CD8-positive, alpha-beta memory T cell (primary cell): ENCODE measurements at places on chromosomes 2 and 18. TPM values are rescaled to one million over a fixed set of nuclear protein-coding genes. Genes with fewer than 3 reads are reported as not detected.

The VWA3B gene
- not detected for total RNA-seq

The MARCHF4 gene
- total RNA-seq, result not detected

- H3K4me1 ChIP-seq, result no peaks in the 10 kb centered on the region
- no peak overlapping the region for H3K27ac ChIP-seq
- H3K4me3 ChIP-seq, result no peak overlapping the region
- no peaks in the 10 kb centered on the region for H3K27me3 ChIP-seq
- DNase-seq, result no peak
- H3K36me3 ChIP-seq, result no peaks in the 10 kb centered on the region
Observed at GRCh38 chr2:163613266-163613731, 122.5 kb downstream of the FIGN start.

DNA sequence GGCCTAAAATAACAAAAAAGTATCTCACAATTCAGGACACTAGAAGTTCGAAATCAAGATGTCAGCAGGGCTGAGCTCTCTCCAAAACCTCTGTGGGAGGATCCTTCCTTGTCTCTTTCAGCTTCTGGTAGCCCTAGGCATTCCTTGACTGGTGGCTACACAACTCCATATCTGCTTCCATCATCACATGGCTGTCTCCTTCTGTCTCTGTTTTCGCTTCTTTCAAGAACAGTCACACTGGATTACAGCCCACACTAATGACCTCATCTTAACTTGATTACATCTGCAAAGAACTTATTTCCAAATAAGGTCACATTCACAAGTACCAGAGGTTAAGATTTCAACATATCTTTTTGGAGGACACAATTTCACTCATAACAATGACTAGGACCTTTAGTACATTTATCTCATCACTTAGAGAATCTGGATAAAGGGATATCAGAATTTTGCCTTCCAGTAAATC lies 275.2 kb downstream of the IRS1 start:
- DNase-seq, result no peak
- no peaks in the 10 kb centered on the region for H3K36me3 ChIP-seq
- no peaks in the 10 kb centered on the region for H3K27me3 ChIP-seq
- H3K4me1 ChIP-seq, result no peaks in the 10 kb centered on the region

DNA sequence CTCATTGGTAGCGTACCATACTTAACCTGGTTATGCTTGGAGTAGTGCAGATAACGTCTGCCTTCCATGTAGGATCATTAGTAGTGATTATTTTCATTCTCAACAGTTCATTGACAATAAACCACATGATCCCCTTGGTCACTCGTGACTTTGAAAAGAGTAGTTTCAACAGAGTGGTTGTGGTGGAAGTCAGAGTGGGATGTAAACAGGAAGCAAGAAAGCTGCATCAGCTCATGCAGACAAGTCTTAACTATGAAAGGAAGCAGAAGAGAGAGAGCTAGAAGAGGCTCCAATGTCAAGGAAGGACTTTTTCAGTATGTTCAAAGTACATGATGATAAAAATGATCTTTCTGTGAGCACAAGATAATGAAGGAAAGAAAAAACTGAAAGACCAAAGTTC lies 287.4 kb downstream of the MBD2 start:
- no peak overlapping the region for H3K4me3 ChIP-seq
- no peaks in the 10 kb centered on the region for H3K4me1 ChIP-seq
- H3K27me3 ChIP-seq, result no peaks in the 10 kb centered on the region
- no peaks in the 10 kb centered on the region for H3K36me3 ChIP-seq
- H3K27ac ChIP-seq, result no peak overlapping the region

DNA sequence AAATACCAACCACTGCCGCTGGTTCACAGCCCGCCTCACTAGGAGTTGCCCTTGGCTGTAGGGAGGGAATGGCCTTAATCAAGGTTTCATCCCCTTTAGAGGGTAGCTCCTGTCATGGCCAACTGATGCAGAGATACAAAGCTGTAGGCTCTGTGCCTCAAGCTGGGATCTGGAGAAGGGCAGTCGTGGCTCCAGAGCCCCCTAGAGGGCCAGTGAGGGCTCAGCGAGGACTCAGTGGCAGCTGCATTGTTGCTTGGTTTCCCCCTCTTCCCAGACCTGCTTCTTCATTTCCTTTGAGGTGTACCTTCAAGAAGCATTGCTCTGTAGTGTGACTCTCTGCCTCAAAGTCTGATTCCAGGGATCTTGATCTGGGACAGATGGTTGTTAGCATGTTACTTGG lies 302.1 kb downstream of the LPIN1 start:
- DNase-seq, result no peak
- H3K36me3 ChIP-seq, result no peaks in the 10 kb centered on the region
- H3K4me3 ChIP-seq, result no peak overlapping the region

DNA sequence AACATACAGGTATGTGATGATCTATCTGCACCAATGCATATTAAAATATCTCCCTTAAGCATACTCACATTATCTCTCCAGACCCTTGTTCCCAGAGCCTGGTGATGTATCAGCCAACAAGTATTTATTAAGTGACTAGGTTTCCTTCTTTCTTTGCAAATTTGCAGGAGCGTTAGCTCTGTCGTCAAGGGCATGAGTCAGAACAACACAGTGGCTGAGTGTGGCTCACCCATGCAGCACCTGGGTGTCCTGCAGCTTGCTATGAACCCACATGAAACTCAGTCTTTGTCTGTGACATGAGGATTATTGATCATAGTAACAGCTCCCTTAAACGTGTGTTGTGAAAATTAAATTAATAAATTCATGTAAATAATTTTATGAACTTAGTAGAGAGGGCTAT lies 96.6 kb downstream of the PIEZO2 start:
- H3K4me3 ChIP-seq, result no peak overlapping the region
- H3K27ac ChIP-seq, result no peak overlapping the region
- H3K27me3 ChIP-seq, result no peaks in the 10 kb centered on the region
- no peaks in the 10 kb centered on the region for H3K36me3 ChIP-seq
- DNase-seq, result no peak
- no peaks in the 10 kb centered on the region for H3K4me1 ChIP-seq

DNA sequence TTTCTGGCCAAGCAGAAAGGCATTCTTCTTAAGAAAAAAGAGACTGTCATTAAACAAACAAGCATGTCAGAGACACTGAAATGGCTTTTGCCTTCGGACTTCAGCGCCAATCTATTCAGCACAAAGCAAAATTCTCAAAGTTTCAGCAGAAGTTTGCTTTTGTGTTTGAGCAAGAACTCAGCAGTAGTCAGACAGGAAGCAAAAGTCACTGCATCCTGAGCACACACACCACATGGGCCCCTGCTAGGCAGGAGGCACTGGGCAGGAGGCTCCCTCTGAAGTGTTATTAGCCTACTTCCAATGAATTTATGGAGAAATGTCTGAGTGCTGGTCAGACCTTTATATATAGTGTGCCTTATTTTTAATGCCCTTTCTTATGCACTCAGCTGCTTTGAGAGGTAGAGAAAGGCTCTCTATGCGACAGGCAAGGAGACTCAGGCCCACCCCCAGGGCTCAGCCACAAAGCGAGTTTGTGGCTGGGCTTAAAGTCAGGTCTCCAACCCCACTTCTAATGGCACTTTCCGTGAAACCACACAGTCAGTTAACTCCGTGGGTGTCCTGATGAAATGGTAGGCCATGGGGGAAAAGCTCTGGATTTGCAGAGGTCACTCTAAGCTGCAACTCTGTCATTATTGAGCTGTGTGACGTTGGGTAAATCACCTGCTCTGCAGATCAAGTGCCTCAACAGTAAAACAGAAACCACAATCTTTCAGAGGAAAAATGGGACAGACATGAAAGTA lies 161.0 kb upstream of the TMEM200C start:
- no peaks in the 10 kb centered on the region for H3K36me3 ChIP-seq
- H3K4me1 ChIP-seq, result no peaks in the 10 kb centered on the region
- no peak overlapping the region for H3K4me3 ChIP-seq
- no peak for DNase-seq

DNA sequence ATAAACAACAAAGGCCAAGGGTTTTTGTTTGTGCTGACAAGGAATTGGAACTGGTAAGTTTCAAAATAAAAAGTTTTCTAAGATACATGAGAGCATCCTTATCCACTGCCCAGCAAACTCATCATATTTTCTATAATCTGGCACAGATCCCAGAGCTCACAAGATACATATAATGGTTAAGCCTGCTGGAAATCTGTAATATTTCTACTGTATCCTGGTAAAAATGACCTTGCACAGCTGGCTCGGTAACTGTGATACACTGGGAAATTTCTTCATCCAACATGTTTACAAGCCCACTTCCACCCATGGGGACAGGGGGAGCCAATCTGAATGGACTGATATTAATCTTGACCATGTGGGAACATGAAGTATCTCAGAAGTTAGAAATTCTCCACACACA lies 425.4 kb upstream of the MMADHC start:
- no peaks in the 10 kb centered on the region for H3K27me3 ChIP-seq
- no peaks in the 10 kb centered on the region for H3K4me1 ChIP-seq
- no peak overlapping the region for H3K27ac ChIP-seq
- H3K36me3 ChIP-seq, result no peaks in the 10 kb centered on the region

DNA sequence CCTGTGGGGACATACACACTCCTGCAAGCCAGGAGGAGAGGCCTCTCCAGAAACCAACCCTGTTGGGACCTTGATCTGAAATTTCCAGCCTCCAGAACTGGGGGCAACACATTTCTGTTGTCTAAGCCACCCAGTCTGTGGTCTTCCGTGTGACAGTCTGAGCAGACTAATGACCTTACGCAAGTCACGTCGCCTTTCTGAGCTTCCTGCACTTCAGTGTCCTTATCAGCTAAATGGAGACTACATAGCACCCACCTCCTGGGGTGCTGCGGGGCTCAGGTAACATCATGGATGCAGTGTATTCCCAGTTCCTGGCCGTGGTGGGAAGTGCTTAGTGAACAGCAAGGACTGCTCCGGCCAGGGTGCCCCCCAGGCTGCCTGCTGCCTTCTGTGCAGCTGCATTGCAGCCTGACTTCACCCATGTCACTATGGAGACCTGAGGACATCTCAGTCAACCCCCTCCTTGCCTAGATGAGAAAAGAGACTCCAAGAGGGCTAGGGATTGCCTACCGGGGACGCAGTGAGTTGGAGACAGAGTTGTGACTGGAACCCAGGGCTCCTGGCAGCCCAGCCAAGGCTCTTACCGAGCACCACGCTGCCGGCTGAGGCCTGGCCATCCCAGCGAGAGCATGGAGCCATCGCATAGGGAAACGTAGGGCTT lies 61.2 kb upstream of the FZD5 start:
- no peak for DNase-seq
- H3K27me3 ChIP-seq, result no peaks in the 10 kb centered on the region
- no peaks in the 10 kb centered on the region for H3K36me3 ChIP-seq
- H3K4me1 ChIP-seq, result no peaks in the 10 kb centered on the region
- H3K27ac ChIP-seq, result no peak overlapping the region

DNA sequence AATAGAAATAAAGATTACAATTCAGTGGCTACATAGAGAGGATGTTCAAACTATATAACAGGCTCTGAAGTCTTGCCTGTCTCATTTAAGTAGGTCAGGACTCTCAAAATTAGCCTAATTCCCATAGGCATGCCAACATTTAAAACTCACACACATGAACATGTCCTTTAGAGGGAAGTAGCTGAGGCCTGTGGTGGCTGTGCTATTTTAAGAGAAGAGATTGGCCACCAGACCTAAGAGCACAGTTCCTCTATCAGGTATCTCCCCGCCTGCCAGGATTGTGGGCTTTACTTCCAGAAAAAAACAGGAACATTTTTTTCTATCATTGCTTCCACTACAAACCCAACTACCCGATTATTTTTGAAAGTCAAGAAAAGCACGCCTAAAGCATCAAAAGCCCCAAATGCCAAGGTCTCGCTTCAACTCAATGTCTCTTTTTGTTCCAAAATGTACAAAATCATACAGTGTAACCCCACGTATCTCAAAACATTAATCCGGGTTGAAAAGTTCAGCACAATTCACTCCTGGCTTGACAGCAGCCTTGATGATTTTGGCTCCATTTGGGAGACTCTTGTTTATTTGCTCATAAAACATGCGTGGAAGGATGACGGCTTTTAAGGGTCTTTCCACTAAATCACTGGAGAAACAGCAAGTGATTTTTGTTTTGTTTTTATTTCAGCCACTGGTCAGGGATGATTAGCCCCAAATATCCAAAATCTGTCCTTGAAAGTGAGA lies 15.3 kb downstream of the FHL2 start:
- no peak overlapping the region for H3K27ac ChIP-seq
- H3K27me3 ChIP-seq, result no peaks in the 10 kb centered on the region
- no peaks in the 10 kb centered on the region for H3K4me1 ChIP-seq
- no peak overlapping the region for H3K4me3 ChIP-seq
- no peak for DNase-seq

DNA sequence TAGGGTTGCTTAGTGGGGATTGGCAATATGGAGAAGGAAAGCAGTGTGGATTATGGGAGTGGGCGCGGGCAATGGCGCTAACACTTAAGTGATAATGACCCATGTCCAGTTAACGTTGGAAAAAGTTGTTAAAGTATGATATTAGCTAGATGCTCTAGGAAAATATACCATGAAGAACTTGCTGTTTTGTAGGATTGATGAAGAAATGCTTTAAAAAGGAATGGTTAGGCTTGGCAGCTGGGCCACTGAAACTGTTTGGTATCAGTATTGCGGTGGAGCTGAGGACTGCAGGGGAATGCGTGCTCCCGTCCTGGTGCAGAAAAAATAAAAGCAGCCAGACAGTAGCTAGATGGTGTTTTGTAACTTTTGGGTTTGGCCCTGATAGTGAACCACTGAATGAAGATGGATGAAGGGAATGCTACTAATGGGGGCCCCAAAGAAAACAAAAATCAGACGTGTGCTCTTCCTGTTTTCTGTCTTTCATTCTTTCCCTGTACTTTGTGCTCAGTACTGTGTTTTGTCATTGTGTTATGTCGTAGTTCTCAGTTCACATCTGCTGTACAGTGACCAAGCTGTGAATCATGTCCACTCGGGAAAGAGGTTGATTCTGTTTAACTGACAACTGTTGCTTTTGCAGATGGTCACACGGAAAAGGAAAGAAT lies 999 bp downstream of the INSIG2 start:
- H3K27ac ChIP-seq, result peak overlapping the region; percentile 45
- H3K4me3 ChIP-seq, result peak overlapping the region; percentile 79
- H3K4me1 ChIP-seq, result peaks cover 20% of the 10 kb centered on the region
- no peaks in the 10 kb centered on the region for H3K27me3 ChIP-seq
- DNase-seq, result peak; percentile 8

DNA sequence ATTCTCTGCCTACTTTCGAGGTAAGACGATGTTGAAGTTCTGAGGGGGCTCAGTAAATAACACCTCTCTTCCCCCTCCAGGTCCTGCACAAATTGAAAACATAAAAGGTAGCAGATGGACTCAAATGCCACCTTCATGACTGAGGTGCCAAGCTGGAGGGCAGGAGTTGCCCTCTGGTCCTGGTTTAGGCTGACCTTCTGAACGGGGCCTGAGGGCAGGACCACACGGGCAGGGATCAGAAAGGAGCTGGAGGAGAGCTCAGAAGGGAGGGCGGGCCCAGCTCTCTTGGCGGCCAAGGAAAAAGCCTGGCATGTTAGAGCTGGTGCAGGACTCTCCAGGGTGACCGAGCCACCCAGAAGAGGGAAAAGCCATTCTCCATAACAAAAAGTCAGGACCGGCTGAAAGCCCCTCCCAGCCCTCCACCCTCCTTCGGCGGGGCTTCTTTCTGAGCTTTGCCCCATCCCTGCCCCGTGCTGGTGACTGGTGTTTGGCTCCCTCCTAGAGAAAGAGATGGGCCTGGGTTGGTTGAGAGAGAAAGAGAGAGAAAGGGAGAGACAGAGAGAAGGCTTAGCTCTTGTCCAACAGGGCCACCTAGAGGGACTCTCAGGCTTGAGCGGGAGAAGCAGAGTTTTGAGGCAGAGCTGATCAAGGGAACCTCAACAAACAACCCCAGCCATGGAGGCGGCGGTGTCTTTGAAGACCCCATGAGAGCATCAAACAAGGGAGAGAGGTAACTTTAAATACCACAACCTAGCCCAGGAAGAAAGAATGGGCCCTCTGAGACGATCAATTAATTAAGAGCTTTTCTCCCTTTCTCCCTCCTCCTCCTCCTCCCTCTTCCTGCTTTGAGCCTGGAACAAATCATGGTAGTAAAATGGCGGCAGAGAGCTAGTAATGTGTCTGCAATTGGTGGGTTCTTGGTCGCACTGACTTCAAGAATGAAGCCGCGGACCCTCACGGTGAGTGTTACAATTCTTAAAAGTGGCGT lies 50.8 kb downstream of the WIPF1 start:
- peak overlapping the region; percentile 52 for H3K27ac ChIP-seq
- H3K4me3 ChIP-seq, result peak overlapping the region; percentile 10
- H3K27me3 ChIP-seq, result no peaks in the 10 kb centered on the region
